ENCODE measurements at places on chromosomes 2 and 18.

- DNase-seq, result peak; percentile 49
Observed at GRCh38 chr18:48540251-48541025, 1.6 kb downstream of the CTIF start.

DNA sequence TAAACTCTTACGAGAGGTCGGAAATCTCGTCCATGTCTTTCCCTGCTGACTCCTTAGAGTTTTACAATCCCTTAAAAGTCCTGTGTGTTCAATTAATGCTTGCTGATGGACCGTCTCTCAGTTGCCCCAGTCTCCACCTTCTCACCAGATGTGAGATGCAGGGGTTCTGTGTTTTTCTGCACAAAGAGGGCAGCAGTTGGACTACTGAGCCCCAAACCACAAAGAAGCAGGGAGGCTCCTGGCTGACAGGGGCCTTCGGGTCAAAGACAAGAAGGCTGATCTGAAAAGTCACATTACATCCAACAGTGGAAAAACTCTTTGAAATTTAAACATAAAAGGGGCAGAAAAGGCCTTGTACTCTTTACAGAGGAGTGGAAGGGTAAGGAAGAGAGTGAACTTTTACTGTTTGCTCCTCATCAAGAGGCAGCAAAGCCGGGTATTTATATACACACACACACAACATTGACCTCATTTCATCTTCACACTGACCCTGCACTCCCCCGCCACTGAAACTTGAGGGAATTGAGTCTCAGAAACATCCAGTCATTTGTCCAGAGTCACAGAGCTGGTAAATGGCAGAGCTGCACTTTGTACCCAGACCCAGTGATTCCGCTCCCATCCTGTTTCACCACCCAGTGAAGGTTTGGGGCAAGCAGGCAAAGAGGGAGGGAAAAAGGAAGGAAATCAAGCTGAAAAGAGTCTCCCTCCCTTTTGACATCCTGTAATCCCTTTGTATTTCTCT lies 23.7 kb downstream of the MRPL33 start:
- no peak for DNase-seq

DNA sequence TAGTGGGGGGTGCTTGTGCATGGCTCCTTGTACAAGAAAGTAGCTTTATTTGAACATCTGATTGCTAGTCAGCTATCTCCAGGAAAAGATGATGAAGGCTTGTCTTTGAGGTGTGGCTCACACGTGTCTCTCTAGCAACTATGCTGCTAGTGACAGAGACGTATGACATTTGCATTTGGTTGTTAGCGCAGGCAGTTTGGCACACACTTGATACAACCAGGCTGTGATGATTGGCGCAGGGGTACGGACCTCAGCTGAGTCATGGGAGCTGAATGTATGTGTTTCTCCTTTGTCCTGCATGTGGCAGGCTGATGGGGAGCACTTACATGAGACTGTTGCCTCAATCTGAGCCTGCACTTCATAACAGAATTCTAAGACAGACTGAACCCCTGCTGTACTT lies 29.6 kb downstream of the PTCD3 start:
- peak; percentile 5 for DNase-seq

- no peak for DNase-seq
Observed at GRCh38 chr2:137336067-137336466, 570.7 kb downstream of the THSD7B start.

DNA sequence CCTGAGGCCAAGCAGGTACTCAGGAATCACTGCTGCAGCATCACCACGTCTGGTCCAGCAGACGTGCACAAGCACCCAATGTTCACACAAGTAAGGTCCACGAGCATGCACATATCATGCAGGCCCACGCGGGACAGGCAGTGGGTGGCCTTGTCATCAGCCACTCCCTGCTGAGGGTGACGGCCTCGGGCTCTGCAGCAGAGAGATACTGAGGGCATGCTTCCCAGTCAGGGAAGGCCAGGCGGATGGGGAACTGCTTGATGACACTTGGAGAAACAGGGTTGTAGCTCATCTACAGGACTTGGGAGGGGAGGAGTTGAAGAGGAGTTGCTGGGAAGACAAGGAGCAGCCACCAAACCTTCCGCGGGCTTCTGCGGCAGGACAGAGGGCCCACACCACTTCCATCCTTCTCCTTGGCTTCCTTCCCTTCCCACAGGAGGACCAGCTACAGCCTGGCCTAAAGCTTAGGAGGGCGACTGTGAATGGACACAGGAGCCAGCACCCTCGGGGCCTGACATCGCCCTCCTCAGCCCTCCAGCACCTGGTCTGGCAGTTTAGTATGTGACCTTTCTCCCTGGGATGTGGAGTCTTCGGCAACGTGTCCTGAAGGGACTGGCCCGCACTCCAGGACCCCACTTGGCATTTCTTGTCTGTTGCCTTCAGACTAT lies 15.2 kb downstream of the MFSD2B start:
- DNase-seq, result no peak

DNA sequence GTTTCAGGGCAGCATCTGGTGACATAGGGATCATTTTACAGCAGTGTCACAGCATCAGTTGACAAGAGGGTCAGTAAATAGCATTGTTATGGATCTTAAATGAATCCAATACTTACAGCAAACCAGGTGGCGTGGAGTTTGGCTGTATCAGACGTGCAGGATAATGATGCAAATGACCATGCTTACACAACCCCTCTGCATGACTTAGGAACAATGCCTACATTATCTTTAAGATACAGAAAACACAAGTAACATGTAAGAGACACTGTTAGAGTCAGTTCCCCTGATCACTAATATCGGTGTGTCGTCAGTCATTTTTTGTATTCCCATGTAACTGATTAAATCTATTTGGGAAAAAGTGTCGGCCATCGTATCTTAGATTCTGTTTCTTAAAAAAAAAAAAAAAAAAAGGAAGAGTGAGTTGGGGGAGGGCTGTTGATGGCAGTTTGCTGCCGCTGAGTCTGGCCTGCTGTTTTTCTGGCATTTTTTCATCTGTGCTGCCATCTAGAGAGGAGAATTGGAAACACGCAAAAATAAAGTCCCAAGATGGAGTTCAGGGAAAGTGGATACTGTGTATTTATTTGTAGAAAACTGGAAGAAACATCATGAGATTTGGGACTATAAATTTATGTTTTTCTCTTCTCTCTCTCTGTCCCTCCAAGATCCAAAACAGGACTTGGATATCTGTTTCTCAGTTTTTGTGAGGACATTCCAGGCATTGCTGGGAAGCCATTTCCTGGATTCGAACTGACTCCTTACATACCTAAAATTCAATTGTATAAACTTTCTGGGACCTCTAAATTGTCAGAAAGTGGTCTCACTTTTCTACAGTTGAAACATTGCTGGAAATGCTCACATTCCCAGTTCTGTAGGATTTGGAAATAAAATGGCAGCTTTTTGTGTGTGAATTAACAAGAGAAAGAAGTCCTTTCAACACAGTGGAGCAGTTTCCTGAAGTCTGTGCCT lies 60.3 kb upstream of the AGPS start:
- DNase-seq, result peak; percentile 33

DNA sequence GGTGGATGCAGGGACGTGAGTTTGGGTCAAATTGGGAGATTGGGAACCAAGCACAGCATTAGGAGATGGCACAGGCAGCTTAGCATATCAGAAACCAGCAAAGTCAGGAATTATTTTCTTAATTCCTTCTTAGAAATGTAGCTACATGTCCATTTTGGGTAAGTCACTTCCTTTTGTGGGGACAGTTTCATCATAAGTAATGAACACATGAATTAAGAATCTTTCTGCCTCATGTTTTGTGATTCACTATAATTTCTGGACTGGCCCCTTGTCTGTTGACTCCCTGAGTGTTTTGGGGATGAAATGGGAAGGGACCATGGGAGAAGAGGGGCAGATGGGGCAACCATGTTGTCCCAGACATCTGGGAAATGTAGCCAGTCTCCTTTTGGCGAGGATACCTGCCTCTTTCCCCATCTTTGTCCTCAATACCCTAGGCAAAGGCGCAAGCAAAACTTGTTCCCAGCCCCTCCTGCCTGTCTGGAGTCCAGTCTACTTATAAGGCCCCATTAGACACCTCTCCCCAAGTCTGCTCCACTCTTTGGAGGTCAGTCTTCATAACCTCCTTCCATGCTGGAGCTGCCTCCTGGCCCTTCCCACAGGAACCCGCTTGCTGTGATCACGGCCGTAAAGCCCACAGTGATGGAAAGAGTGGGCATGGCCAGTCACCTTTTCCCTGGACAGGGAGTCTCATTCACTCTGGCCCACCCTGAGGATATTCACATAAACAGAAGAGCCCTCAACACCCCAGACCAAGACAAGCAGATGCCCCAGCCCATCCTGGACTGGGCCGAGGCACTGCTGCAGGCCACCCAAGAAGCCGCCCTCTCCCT lies 25.7 kb downstream of the MTHFD2 start:
- no peak for DNase-seq

DNA sequence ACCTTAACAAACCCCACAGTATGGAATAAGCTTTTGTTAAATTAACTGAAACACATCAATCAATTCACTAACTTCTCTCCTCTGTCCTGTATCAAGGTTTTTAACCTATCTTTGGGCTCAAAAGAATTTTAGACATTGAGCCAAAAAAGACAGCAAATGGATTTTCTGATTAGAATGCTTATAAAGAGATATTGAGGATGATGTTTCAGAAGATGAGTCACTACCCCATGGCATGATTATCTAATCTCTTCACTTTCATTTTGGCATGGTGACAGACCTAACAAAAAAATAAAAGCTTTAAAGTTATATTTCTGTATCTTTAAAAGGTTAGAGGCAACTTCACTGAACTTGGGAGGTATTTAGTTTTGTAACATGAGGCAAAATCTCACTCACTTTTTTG lies 55.5 kb downstream of the SGPP2 start:
- no peak for DNase-seq

- no peak for DNase-seq
Observed at GRCh38 chr2:239462191-239462515, 61.3 kb upstream of the HDAC4 start.

DNA sequence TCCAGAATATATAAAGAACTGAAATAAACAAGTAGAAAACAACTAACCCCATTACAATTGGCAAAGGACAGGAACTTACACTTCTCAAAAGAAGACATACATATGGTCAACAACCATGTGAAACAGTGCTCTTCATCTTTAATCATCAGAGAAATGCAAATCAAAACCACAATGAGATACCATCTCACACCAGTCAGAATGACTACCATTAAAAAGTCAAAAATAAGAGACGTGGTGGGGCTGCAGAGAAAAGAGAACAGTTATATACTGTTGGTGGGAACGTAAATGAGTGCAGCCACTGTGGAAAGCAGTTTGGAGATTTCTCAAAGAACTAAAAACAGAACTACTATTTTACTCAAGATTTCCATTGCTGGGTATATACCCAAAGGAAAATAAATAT lies 1696.3 kb upstream of the TMEFF2 start:
- DNase-seq, result no peak

- no peak for DNase-seq
Observed at GRCh38 chr2:101753720-101754490, 56.4 kb downstream of the MAP4K4 start.

DNA sequence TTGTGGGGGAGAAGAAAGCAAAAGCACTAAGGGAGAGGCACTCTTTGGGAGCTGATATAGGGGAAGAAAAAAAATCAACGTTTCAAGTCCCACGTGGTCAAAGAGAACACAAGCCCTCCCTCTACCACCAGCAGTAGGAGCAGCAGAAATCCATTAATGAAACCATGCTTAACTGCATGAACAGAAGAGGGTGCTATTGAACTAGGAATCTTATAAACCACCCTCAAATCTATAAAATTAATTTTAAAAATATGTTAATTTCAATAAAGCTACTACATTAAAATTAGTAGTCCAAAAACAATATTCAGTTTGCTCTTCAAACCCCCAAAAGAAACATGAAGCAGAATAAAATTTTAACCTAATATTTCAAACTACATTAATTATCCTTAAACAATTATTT lies 147.8 kb downstream of the TMEM18 start:
- DNase-seq, result no peak

- no peak for DNase-seq
Observed at GRCh38 chr2:19346983-19347618, 11.3 kb downstream of the OSR1 start.

- DNase-seq, result no peak
Observed at GRCh38 chr2:71591044-71591443, 137.7 kb downstream of the DYSF start.

DNA sequence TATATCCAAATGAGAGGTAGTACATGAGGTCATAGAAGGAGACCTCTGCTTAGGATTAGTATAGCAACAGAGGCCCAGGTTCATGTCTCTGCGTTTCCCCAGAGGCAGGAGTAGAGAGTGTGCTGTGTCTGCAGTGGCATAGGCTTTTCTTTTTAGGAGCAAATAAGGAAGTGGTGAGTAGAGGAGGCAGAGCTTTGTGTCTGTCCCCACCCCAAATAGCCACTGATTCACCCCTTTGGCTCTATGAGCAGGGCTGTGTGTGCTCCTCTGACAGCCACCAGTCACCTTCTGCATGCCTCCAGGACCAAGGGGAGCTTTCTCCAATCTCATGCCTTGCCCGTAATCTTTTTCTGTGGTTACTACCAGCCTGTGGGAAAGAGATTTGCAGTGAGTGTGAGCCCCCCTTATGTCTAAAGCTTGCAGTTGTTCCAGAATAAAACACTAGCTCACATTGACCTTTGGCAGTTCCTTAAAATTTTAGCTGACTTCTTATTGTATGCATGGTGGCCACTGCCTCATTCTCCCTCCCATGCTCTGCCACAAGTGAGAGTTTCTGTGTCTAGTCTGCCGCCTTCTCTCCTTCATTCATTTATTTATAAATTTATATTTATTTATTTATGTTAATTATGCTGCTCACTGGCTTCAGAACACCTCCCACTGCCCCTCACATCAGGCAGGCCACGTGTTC lies 23.5 kb upstream of the ELAC1 start:
- DNase-seq, result no peak

GRCh38 chr2:161090411-161090810 lies 69.8 kb upstream of the TANK start:
- DNase-seq, result no peak

DNA sequence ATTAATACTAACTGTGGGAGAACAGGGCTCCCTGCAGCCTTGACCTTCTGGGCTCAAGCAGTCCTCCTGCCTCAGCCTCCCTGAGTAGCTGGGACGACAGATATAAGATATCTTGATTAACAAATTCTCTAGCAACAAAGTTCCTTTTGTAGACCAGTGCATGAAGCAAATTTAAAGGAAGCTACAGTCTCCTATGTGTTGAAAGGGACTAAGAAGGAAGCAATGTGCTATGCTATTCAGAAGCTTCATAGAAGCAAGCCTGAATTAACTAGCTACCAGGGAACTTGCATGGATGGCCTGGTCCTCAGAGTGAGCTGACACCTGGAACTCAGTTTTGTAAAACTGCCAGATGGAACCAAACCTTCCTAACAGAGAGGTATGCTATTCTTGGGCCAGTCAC lies 33.2 kb downstream of the RAPH1 start:
- DNase-seq, result no peak

GRCh38 chr2:32159678-32160077 lies 6.0 kb upstream of the SLC30A6 start:
- DNase-seq, result no peak

GRCh38 chr18:9530226-9531009 lies 55.1 kb downstream of the RALBP1 start:
- no peak for DNase-seq
